NT2/D1 (cell line): ENCODE measurements at places on chromosomes 6 and 20.

DNA sequence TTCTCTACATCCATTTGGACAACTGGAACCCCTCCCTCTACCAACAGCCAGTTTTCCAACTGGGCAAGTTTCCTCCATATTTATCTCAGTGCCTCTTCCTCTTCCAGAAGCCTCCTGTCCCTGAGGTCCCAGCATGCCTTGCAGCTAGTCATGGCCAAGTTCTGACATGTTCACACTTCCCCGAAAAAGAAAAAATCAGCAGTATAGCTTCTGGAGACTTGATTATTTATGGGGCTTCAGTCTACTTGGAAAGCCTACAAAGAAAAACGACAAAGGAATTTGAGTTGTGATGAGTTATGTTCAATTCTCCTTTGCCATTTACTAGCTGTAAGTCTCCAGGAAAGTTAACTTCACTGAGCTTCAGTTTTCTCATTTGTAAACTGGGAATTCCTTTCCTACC lies 406.5 kb downstream of the MAFB start:
- no peak for DNase-seq

DNA sequence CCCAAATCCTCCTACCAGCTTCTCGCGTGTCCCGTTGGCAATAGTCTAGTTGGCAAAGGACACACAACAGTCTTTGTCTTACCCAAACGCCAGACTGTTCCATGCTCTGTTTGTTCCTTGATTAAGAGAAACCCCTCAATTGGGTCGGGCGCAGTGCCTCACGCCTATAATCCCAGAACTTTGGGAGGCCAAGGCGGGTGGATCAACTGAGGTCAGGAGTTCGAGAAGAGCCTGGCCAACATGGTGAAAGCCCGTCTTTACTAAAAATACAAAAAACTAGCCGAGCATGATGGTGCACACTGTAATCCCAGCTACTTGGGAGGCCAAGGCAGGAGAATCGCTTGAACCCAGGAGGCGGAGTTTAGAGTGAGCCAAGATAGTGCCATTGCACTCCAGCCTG lies 153.7 kb downstream of the GRM4 start:
- DNase-seq: no peak

DNA sequence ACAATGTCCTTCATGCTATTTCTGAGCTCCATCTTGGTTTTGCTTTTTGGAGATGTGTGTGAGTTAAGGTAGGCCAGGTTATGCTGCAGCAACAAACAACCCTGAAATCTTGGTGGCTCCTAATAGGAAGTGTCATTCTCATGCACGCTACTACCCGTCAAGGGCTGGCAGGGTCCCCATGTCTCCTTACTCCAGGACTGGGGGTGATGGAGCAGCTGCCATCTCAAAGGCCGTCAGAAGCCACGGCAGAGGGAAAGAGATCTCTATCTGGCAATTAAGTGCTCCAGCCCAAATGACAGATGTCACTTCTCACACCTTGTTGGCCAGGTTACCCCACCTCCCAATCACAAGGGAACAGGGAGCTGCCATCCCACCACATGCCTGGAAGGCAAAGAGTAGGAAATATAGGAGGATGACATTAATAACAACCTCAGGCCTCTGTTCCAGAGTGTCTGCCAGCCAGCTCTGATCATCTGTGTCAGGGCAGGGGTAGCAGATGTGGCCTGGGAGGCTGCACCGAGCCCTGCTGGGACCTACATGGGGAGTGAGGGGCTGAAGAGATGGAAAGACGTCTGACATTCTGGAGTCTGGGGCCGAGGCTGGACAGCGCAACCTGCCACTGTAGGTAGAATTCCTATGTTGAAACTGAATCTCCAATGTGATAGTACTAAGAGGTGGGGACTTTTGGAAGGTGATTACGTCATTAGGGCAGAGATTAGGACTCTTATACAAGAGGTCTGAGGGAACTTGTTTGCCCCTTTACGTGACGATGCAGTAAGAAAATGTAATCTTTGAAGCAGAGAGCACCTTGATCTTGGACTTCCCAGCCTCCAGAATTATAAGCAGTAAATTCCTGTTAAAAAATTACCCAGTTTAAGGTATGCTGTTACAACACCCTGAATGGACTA lies 4.8 kb upstream of the SDCBP2 start:
- DNase-seq: no peak

GRCh38 chr6:146813554-146813953 lies 214.8 kb downstream of the ADGB start:
- no peak for DNase-seq

DNA sequence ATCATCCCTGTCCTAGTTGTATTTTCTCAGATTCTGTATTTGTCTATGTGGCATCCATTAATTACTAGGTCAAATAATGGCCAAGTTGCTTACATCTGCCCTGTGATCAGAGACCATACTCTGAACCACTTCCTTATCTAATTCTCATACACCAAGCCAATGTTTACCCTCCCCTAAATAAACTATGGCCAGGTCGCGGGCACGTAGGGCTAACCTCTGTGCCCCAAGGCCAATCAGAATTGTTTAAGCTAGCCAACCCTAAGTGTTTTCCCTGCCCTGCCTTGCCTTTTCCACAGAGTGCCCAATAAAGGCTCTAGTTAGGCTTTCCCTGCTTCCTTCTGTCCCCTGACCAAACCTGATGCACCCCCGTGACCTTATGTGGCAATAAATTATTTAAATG lies 2.8 kb upstream of the CALHM4 start:
- DNase-seq: no peak

DNA sequence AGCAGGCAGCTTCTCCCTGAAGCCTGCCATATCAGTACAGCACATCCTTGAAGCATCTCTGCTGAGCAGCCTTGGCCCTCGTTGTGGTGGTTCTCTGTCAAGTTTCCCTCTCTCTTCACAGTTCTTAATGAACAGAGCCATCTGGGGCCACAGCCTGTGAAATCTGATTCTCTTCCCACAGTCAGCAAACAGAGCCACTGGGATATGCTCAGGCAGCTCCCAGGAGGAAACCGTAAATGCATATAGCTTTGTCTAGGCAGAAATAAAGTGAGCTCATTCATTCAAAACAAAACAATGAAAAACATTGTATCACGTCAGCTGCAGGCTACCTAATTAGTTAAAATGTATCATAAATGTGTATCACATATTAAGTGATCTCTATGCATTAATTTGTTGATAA lies 80.3 kb downstream of the TBC1D7 start:
- no peak for DNase-seq

GRCh38 chr20:25283221-25283951 lies 35.5 kb downstream of the PYGB start:
- no peak for DNase-seq

DNA sequence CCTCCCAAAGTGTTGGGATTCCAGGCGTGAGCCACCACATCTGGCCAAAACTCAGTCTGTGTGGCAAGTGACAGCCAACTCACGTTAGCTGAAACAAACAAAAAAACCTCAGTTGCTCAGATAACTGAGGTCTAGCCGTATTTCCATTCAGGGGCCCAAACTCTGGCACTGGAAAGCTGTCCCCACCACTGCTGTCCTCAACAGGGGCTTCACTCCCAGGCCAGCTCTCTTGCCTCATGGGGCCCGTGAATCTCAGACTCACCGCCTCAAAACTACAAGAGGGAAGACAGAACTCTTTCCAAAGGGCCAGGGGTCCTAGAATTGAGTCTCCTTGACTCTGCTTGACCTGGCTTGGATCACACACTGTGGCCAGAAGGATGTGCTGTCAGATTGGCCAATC lies 7.4 kb downstream of the TTPAL start:
- no peak for DNase-seq

GRCh38 chr20:45419188-45420091 lies 3.5 kb downstream of the PIGT start:
- DNase-seq: no peak

DNA sequence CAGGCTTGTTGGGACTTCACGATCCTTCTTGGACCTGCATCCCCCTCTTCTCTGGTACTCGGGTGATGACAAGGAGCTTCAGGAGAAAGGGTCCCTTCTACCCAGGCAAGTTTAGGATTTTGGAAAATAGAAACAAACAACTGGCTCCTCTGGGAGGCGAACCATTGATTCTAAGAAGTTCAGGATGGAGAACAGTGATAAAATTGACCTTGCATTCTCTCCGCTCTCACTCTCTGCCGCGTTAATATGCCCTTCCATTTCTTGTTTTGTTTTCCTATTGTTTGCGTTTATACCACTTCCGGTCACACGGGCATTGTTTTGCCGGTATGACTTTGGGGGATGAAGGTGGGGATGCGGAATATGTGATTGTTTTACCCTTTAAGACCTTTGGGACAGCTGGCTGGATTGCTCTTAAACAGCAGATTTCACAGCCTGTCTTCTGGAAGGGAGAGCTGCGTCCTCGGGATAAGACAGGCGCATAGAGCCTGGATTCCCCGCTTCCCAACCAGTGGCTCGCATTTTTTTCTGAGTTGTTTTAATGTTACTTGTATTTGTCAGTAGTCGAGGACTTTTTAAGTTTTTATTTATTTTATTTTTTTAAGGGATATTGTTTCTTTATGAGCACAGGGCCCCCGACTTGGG lies 144.3 kb upstream of the ZNF184 start:
- no peak for DNase-seq

- no peak for DNase-seq
Observed at GRCh38 chr20:47143657-47144056, 212.8 kb downstream of the ZMYND8 start.
